Activated T-cell treated with anti-CD3 and anti-CD28 coated beads, Interleukin-2, amount 50 U/mL, for 1 hour (primary cell): ENCODE measurements at places on chromosomes 16 and 17.

GRCh38 chr16:2206780-2207433, 1.7 kb downstream of the MLST8 start:
- no peak for DNase-seq

- DNase-seq = no peak
Measured at GRCh38 chr16:84832488-84833143, 12.8 kb downstream of the CRISPLD2 start.

DNA sequence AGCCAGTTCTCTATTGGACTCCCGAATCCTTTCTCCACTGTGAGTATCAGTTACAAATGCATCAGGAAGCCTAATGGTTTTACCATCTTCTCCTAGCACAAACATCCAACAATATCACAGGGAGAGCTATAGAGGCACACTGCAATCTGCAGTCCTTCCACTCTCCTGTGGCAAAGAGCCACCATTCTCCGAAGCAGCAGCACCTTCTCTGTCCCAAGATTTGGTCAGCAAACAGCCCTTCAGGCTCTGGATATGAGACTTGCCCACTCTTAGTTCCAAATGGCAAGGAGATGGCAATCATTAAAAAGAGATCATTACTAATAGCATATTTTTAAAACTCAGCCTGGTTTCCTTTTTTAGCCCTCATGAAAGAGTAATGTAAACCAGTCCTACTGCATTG, 223.4 kb downstream of the HS3ST3A1 start:
- DNase-seq = no peak

- no peak for DNase-seq
Measured at GRCh38 chr17:64728041-64728695, 66.1 kb upstream of the SMURF2 start.

- no peak for DNase-seq
Measured at GRCh38 chr17:32558997-32559650, 72.3 kb downstream of the CDK5R1 start.

DNA sequence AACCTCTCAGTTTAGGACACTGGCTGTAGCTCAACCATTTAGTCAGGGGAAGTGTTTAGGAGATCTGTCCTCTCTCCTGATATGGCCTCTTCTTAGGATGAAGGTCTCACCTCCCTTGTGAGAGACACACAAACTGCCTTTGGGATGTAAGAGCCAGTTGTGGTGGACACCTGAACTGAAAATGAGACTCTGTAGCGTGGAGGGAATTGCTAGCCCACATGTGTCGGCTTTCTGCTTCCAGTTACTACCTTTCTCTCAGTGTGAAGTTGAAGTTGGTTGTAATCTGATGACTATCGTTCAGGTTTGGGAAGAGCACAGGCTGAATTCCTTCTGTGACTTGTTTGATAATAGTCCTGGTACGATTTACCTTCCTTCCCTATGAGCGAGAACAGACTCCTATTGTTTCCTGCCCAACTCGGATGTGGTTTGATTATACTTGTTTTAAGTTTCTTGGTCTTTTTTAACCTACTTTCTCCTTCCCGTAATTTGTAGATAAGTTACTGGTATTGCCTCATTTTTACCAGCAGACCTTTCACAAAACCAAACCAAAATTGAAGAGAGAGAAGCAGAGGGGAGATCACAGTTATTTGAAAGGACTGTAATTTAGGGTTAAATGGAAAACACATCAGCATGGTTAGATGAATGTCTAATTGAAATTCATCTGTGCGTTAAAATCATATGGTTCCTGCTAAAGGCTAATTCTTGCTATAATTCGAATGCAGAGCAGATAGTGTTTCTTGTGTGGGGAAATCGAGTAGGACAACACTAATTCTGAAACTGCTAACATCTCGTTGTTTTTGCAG, 43.2 kb downstream of the CLEC16A start:
- no peak for DNase-seq

DNA sequence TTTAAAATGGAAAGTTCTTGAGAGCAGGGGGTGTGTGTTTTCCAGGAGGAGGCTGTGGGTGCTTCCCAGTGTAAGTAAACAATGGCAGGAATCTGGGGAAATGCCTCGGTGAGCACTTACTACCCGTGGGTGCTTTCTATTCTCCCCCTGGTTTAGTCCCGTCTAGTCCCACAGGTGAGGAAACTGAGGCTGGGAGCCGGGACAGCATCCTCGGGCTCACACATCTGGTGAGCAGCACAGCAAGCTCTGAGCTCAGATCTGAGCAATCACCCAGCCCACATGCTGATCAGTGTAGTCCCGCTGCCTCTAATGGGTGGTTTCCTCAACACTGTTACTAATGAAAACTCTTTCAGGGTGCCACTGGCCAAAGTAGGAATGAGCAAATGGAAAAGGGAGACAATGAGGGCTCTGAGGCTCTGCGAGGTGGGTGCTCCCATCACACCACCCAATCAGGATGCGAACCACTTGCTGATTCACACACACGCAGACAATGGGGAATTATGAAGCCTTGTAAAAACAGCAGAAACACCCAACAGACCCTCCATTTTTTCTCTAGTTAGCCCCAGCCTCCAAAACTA, 202.6 kb downstream of the PARN start:
- no peak for DNase-seq

- no peak for DNase-seq
Measured at GRCh38 chr16:85527767-85528297, 85.3 kb upstream of the GSE1 start.
